ENCODE measurements at places on chromosomes 12 and 14. TPM values are rescaled to one million over a fixed set of nuclear protein-coding genes. Genes with fewer than 3 reads are reported as not detected.

DNA sequence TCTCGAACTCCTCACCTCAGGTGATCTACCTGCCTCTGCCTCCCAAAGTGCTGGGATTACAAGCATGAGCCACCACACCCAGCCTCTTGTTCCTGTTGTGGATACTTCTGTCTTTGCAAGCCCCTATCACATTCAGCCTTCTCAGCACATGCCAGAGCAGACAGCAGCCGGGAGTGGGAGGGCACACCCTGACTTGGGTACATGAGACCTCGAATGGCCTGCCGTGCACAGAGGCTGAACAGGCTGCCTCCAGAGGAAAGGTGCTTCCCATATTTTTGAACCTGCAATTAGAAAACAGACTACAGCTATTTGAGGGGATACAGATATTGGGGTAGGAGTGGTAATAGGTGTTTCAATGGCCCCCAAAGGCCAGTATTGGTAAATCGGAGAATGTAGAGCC lies 307.3 kb upstream of the DIO3 start:
- peaks cover 52% of the 10 kb centered on the region for H3K27me3 ChIP-seq
- H3K27ac ChIP-seq = no peak overlapping the region
- peaks cover 8% of the 10 kb centered on the region for H3K4me1 ChIP-seq
- H3K36me3 ChIP-seq = no peaks in the 10 kb centered on the region

- peaks cover 35% of the 10 kb centered on the region for H3K27me3 ChIP-seq
- no peaks in the 10 kb centered on the region for H3K36me3 ChIP-seq
- H3K4me1 ChIP-seq = no peaks in the 10 kb centered on the region
Observed at GRCh38 chr14:101083564-101084435, 180.3 kb upstream of the RTL1 start.

The FKBP3 gene
- 40.1 TPM for total RNA-seq

The OAS1 gene
- total RNA-seq = 11.0 TPM

The AKAP6 gene
- total RNA-seq = 5.1 TPM

The MYF5 gene
- total RNA-seq = not detected

GRCh38 chr12:48687592-48687991 lies 5.6 kb upstream of the KANSL2 start:
- H3K4me3 ChIP-seq = no peak overlapping the region
- H3K27me3 ChIP-seq = no peaks in the 10 kb centered on the region
- DNase-seq = no peak
- peaks cover 3% of the 10 kb centered on the region for H3K4me1 ChIP-seq

DNA sequence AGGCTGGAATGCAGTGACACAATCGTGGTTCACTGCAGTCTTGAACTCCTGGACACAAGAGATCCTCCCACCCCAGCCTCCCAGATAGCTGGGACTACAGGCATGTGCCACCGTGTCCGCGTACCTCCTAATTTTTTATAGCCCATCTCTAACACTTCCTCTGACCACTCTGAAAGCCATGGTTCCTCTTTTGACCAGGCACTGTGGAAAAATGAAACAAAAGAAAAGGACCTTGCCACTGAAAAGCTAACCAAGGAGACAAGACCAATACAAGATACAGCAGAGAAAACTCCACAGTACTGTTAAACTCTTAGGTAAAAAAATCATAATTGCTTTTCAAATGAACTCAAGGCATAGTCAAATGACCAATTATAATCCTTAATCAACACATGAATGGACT lies 233.3 kb downstream of the NEDD1 start:
- no peaks in the 10 kb centered on the region for H3K36me3 ChIP-seq
- H3K4me1 ChIP-seq = no peaks in the 10 kb centered on the region
- DNase-seq = no peak
- H3K27ac ChIP-seq = no peak overlapping the region

- no peak overlapping the region for H3K4me3 ChIP-seq
- no peak overlapping the region for H3K27ac ChIP-seq
- no peaks in the 10 kb centered on the region for H3K4me1 ChIP-seq
- no peaks in the 10 kb centered on the region for H3K27me3 ChIP-seq
- DNase-seq = no peak
Observed at GRCh38 chr12:45310627-45310968, 94.7 kb downstream of the ANO6 start.

DNA sequence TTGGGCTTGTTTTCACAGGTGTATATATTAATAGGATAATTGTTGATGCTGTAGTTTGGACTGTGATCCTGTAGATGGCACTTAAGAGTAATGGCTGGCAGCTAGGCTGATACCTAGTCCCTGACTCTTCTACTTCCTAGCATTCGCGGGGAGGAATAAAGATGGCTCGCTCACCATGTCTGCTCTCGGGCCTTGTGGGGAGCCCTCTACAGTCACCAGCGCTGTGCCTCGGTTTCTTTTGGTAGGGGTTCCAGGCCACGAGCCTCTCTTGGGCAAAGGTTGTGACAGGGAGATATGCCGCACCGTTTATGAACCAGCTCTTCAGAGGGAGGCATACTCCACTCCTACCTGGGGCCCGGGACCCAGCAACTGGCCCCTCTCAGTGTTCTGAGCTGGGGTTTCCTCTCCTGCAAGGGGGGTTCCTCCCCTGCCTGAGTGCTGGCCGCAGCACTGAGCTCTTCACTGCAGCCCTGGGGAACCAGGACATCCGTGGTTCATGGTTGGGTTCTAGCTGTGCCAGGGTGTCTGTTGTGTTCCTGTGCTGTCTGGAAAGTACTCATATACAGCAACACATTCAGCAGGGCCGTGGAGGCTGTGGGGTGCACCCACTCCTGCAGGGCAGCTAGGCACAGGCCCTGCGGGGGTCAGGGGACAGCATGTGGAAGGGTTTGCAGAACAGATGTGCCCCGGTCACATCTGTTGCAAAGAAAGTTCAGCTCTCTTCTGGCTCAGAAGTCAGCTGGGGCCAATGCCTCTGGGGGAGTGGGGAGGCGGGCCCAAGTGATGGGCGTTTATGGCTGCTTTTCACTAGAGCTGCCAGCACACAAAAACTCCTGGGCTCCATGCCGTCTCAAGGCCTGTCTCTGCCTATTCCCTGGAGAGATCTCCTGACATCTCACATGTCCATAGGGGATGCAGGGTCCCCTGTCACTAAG lies 147.9 kb downstream of the PPFIA2 start:
- H3K36me3 ChIP-seq = no peaks in the 10 kb centered on the region
- H3K27ac ChIP-seq = no peak overlapping the region
- no peaks in the 10 kb centered on the region for H3K27me3 ChIP-seq
- no peaks in the 10 kb centered on the region for H3K4me1 ChIP-seq
- DNase-seq = no peak
- no peak overlapping the region for H3K4me3 ChIP-seq

The SRP54 gene
- 41.5 TPM for total RNA-seq

DNA sequence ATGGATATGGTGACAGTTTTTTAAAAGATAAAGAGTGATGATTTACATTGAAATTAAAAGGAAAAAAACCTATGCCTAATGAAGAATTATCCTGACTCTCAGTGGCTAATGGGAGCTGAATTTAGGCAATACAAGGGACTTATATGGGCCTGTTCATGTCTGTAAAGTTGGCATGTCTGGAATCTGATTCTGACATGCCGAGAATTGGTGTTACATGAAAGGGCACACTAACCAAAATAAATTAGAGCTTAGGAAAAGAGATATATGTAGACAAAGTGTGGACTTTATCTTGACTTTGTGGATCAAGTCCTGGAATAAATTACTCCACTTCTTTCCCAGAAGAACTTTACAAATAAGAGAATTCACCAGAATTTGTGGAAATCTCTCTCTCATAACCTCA lies 1.1 kb downstream of the TDG start:
- peak overlapping the region; percentile 92 for H3K27ac ChIP-seq
- H3K36me3 ChIP-seq = peaks cover 2% of the 10 kb centered on the region
- no peak for DNase-seq
- H3K27me3 ChIP-seq = no peaks in the 10 kb centered on the region
- H3K4me3 ChIP-seq = peak overlapping the region; percentile 68
- peaks cover 38% of the 10 kb centered on the region for H3K4me1 ChIP-seq

The ANAPC5 gene
- 122 TPM for total RNA-seq

The VWF gene
- 0.82 TPM for total RNA-seq

DNA sequence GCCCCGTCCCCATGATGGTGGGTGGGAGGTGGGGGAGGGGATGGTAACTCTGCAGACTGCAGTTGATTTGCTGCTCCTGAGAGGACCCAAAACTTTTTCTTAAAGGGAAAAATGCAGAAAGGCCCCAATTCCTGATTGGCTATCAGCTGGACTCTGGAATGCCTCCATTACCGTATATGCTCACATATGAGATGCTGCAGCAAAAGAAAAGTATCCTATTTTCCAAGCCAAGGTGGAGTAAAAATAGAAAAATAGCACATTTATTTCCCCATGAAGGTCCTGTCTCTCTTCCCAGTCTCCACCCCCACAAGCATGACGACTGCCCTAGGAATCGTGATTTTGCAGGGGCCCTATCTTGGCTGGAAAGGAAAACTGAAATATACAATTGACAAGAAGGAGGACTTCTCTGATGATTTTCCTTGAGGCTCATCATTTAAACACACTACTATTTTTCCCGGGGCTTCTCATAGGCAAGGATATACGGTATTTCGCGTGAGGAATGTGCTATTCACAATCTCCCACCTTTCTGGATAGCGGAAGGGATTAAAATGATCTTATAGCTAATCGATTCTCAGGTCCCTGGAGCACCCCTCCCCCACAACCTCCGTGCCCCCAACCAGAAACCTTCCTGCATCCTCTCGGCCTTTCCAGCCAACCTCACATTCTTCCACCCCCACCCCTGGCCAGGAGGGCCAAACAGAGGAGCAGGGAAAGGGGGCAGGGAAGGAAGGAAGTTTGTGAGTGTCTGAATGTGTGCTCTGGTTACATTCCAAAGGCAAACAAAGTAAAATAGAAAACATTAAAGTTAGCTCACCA lies 138.9 kb upstream of the CCND2 start:
- no peaks in the 10 kb centered on the region for H3K27me3 ChIP-seq
- H3K36me3 ChIP-seq = no peaks in the 10 kb centered on the region
- no peak for DNase-seq
- H3K4me1 ChIP-seq = peaks cover 3% of the 10 kb centered on the region

The NINJ2 gene
- 2.6 TPM for total RNA-seq

The IFNG-AS1 gene
- 3.3 TPM for total RNA-seq

The GPR135 gene
- total RNA-seq = 2.0 TPM

GRCh38 chr12:46487567-46488131 lies 115.1 kb upstream of the SLC38A2 start:
- DNase-seq = no peak
- H3K4me1 ChIP-seq = no peaks in the 10 kb centered on the region
- H3K36me3 ChIP-seq = no peaks in the 10 kb centered on the region
- H3K27me3 ChIP-seq = no peaks in the 10 kb centered on the region
- no peak overlapping the region for H3K4me3 ChIP-seq

The CCDC77 gene
- total RNA-seq = 11.4 TPM

GRCh38 chr12:15268927-15269552 lies 47.8 kb upstream of the RERG start:
- no peak overlapping the region for H3K27ac ChIP-seq
- H3K4me3 ChIP-seq = no peak overlapping the region
- peak; percentile 11 for DNase-seq
- H3K27me3 ChIP-seq = no peaks in the 10 kb centered on the region

The NANOG gene
- total RNA-seq = 0.59 TPM

All from T-cell (primary cell).